Fibroblast of lung (primary cell): ENCODE measurements at places on chromosomes 16 and 17. TPM values are rescaled to one million over a fixed set of nuclear protein-coding genes. Genes with fewer than 3 reads are reported as not detected.

PTX4 gene
- total RNA-seq = not detected in 2 replicates

FOXF1 gene
- 15.9 and 31.5 TPM in 2 replicates for total RNA-seq

HES7 gene
- total RNA-seq = under 0.01 TPM in 1 of 2 replicates, not detected in the other

KRT20 gene
- not detected in 2 replicates for total RNA-seq

CENPV gene
- 9.2 and 9.8 TPM in 2 replicates for total RNA-seq

ARL17A gene
- total RNA-seq = 1.5 and 6.6 TPM in 2 replicates

SIAH1 gene
- total RNA-seq = 50.6 and 59.1 TPM in 2 replicates

BCL6B gene
- under 0.01 and 0.50 TPM in 2 replicates for total RNA-seq

TPPP3 gene
- total RNA-seq = 1.5 and 3.8 TPM in 2 replicates

NXN gene
- 48.0 and 53.8 TPM in 2 replicates for total RNA-seq

OR1D2 gene
- total RNA-seq = not detected in 2 replicates

TAC4 gene
- total RNA-seq = not detected in 2 replicates

BRIP1 gene
- total RNA-seq = 2.6 and 4.0 TPM in 2 replicates

NSF gene
- total RNA-seq = 39.3 and 66.7 TPM in 2 replicates

CARD14 gene
- total RNA-seq = 0.17 and 0.26 TPM in 2 replicates

MED13 gene
- total RNA-seq = 39.0 and 47.1 TPM in 2 replicates

QPRT gene
- 53.7 and 94.0 TPM in 2 replicates for total RNA-seq

CRYBA1 gene
- total RNA-seq = 0.17 TPM in 1 of 2 replicates, not detected in the other

FOXL1 gene
- total RNA-seq = 24.1 and 27.4 TPM in 2 replicates

TMEM88 gene
- total RNA-seq = 0.17 TPM in 1 of 2 replicates, not detected in the other

TEX19 gene
- 0.17 TPM in 1 of 2 replicates, not detected in the other for total RNA-seq
